ENCODE measurements at places on chromosomes 16 and 17. TPM values are rescaled to one million over a fixed set of nuclear protein-coding genes. Genes with fewer than 3 reads are reported as not detected.

The DERL2 gene
- 39.4 TPM for total RNA-seq

The C16orf92 gene
- total RNA-seq, result not detected

The P2RX1 gene
- 0.07 TPM for total RNA-seq

The KRTAP2-1 gene
- not detected for total RNA-seq

The KLHL10 gene
- total RNA-seq, result 0.14 TPM

The PPP1R27 gene
- not detected for total RNA-seq

The FDXR gene
- 46.5 TPM for total RNA-seq

The GNGT2 gene
- total RNA-seq, result 0.70 TPM

The EPN3 gene
- total RNA-seq, result 8.8 TPM

The CD300LB gene
- total RNA-seq, result not detected

The HOXB7 gene
- 0.14 TPM for total RNA-seq
